Pancreas (tissue), 10 donors: ENCODE measurements at places on chromosomes 5 and 9. TPM values are rescaled to one million over a fixed set of nuclear protein-coding genes. Genes with fewer than 3 reads are reported as not detected.
A peak's percentile ranks its signal among the peaks of the same experiment; 100 is the strongest.

GRCh38 chr5:156137071-156137869 is 189.7 kb upstream of the SGCD start:
- H3K36me3 ChIP-seq = no peaks in the 10 kb centered on the region
- no peak overlapping the region for H3K4me3 ChIP-seq
- H3K27me3 ChIP-seq = no peaks in the 10 kb centered on the region
- no peak overlapping the region for H3K27ac ChIP-seq
- DNase-seq = no peak
- no peaks in the 10 kb centered on the region for H3K4me1 ChIP-seq

DNA sequence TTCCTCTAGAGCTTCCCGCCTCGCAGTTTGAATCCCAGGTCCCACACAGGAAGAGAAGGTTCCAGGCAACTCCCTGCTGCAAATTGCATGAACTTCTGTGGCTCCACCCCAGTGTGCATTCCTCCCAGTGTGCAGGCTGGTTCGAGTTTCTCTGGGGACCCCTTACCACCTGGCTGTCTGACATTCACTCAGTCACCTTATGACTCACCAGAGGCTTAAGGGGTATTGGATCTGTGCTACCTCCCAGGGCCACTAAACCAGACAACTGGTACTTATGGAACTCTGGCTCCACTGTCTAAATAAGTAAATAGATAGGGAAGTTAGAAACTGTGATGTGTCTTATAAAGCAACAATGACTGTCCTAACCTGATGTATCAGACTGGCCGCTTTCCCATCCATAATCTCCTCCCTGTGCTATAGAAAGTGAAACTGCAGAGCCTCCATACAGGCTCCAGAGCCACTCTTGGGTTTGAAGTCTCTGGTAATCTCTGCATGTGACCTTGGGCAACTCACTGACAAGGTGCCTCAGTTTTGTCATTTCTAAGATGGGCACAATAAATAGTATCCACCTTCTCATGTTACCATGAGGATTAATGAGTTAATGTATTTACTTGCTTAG is 720.6 kb downstream of the SEMA5A start:
- no peak for DNase-seq
- H3K4me3 ChIP-seq = no peak overlapping the region
- no peaks in the 10 kb centered on the region for H3K36me3 ChIP-seq
- H3K4me1 ChIP-seq = no peaks in the 10 kb centered on the region
- no peaks in the 10 kb centered on the region for H3K27me3 ChIP-seq

DNA sequence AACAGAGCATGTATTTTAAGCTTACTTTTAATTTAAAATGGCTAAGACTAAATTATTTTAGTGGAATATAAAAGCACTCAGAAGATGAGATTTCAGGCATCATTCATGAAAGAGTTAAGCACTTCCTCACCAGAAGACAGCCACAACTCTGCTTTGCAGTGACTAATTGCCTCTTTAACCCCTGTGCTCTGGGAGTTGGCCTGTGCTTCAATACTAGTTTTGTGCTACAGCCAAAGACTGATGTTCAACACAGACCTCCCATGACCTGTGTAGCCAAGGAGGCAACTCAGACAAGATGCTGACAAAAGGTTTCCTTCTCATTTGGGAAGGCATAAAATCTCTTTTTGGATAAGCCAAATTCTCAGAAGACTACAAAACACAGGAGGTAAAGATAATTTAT is 353.5 kb downstream of the FBXL17 start:
- no peaks in the 10 kb centered on the region for H3K36me3 ChIP-seq

DNA sequence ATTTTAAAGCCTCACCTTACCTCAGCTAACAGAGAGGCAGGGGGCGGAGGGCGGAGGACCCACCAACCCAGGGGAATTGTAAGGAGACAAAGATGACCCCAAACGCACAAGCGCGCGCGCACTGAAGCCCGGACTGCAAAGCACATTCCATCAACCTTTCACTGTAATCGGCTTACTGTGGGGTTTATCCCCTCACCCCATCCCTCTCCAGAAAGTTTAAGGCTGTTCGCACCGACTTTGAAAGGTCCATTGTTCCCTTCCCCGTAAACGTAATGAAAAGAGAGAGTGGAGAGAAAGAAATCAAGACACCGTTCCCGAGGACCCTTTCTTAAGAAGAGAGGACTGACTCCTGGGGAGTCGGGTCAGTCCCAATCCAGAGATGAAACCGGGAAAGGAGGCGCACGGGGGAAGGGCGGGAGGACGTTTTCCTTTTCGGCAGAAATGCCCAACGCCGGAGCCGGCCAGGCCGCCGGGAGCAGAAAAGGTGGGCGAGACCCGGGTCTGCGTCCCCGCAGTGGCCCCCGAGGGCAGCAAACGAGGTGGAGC is 464 bp downstream of the CEMIP2 start:
- peak overlapping the region; percentile 96 for H3K27ac ChIP-seq
- peaks cover 36% of the 10 kb centered on the region for H3K4me1 ChIP-seq
- DNase-seq = peak; percentile 66
- no peaks in the 10 kb centered on the region for H3K36me3 ChIP-seq
- no peaks in the 10 kb centered on the region for H3K27me3 ChIP-seq

C5orf52 gene
- not detected for total RNA-seq

IFNB1 gene
- not detected for total RNA-seq

C9orf153 gene
- total RNA-seq = not detected

C1QTNF2 gene
- 0.41 TPM for total RNA-seq
